ENCODE measurements at places on chromosomes 2 and 18.

DNA sequence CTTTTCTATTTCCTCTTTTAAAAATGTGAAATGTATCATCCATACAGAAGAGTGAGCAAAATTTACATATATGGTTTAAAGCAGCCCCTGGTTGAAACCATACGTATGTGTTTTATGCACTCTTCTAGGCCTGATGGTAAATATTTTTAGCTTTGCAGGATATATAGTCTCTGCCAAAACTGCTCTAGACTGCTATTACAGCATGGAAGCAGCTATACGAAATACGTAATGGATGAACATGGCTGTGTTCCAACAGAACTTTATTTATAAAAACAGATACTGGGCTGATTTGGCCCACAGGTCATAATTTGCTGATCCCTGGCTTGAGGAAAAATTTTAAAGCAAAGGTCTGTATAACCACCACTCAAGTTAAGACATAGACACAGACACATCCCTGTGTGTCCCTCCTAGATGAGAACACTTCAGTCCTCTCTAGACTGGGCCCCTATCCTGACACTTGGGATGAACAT lies 42.5 kb upstream of the ATP8B1 start:
- no peak for DNase-seq

- DNase-seq: no peak
Measured at GRCh38 chr2:150379166-150379565, 108.3 kb downstream of the RND3 start.

DNA sequence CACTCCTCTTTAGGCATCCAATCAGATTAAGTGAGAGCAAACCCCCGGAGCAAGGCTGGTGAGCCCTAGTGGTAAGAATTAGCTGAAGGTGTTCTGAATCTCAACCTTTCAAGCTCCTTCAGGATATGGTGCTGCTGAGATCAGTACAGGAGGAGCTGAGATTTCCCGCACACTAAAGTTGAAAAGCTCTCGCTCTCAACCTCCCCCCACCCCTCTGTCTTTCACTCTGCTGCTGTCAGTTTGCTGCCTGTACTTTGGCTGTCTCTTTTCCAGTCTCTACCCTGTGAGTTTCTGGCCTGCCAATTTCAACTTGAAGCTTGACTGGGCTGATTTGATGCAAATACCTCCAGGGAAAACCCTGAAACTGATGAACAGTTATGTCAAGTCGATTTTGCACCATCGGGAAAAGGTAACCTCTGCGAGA lies 15.7 kb downstream of the ZEB2 start:
- DNase-seq: no peak

DNA sequence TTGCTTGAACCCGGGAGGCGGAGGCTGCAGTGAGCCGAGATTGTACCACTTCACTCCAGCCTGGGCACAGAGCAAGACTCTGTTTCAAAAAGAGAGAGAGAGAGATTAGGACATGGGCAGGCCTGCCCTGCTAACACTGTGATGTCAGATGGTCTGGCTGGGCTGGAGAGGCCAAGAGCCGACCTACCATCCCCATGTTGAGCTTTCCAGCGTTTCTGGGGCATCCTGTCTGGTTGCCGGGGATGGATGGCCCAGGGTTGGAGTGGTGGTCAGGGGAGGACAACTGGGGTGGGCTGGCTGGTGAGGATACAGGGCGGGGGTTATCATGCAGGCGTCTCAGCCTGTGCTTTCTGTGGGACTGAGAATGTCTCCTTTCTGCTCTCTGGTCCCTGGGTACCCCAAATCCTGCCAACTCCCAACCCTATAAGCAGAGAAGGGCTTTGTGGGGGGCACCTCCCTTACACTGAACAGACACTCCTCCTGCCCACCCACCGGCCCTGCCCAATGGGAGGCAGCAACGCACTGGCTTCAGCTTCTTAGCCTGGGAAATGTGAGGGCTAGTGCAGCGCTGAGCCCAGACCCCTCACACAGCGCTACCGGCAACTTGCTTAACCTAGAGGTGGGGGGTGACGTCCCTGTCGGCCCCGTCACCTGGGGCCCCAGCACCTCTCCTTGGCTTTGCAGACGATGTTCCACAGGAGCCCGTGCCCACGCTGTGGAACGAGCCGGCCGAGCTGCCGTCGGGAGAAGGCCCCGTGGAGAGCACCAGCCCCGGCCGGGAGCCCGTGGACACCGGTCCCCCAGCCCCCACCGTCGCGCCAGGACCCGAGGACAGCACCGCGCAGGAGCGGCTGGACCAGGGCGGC lies 5.4 kb downstream of the SNORC start:
- no peak for DNase-seq
